ENCODE measurements at places on chromosomes 1 and 21. TPM values are rescaled to one million over a fixed set of nuclear protein-coding genes. Genes with fewer than 3 reads are reported as not detected.

GRCh38 chr1:223106856-223107255 is 36.2 kb downstream of the TLR5 start:
- no peak overlapping the region for H3K4me3 ChIP-seq
- no peak overlapping the region for H3K27ac ChIP-seq
- H3K36me3 ChIP-seq: no peaks in the 10 kb centered on the region
- no peak for DNase-seq
- no peaks in the 10 kb centered on the region for H3K27me3 ChIP-seq
- peaks cover 14% of the 10 kb centered on the region for H3K4me1 ChIP-seq

GRCh38 chr1:108575375-108575774 is 15.5 kb downstream of the EEIG2 start:
- no peak overlapping the region for H3K4me3 ChIP-seq
- H3K36me3 ChIP-seq: no peaks in the 10 kb centered on the region
- H3K27me3 ChIP-seq: no peaks in the 10 kb centered on the region
- H3K27ac ChIP-seq: no peak overlapping the region

GRCh38 chr1:209755256-209755655 is 597 bp upstream of the TRAF3IP3 start:
- H3K27me3 ChIP-seq: peaks cover 5% of the 10 kb centered on the region
- H3K36me3 ChIP-seq: no peaks in the 10 kb centered on the region
- no peak for DNase-seq
- no peak overlapping the region for H3K27ac ChIP-seq

Gene UBL4B
- total RNA-seq: 0.24 TPM

- H3K4me1 ChIP-seq: no peaks in the 10 kb centered on the region
- H3K27me3 ChIP-seq: no peaks in the 10 kb centered on the region
- H3K27ac ChIP-seq: no peak overlapping the region
- H3K36me3 ChIP-seq: peaks cover 33% of the 10 kb centered on the region
- H3K4me3 ChIP-seq: no peak overlapping the region
Measured at GRCh38 chr1:117892512-117892911, 36.9 kb downstream of the GDAP2 start.

DNA sequence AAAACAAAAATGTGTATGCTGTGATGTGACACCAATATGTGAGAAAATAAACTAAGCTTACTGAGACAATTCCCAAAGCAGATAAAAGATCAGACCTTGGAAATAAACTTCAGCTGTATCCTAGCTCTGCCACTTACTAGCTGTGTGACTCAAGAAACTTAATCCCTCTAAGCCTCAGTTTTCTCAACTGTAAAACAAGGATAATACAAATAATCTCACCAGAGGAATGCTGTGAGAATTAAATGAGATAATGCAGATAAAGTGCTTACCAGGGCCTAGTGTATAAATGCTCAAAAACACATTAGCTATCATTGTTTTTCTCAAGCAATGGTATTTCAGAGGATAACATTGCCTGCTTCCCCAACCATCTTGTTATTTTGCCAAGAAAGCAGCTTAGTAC is 2.1 kb downstream of the HEATR1 start:
- no peaks in the 10 kb centered on the region for H3K27me3 ChIP-seq
- H3K4me1 ChIP-seq: peaks cover 8% of the 10 kb centered on the region
- H3K27ac ChIP-seq: no peak overlapping the region
